ENCODE measurements at places on chromosomes 7 and 10. TPM values are rescaled to one million over a fixed set of nuclear protein-coding genes. Genes with fewer than 3 reads are reported as not detected.

KIN gene
- 9.1 TPM for total RNA-seq

HOXA5 gene
- total RNA-seq: 22.1 TPM

DNA sequence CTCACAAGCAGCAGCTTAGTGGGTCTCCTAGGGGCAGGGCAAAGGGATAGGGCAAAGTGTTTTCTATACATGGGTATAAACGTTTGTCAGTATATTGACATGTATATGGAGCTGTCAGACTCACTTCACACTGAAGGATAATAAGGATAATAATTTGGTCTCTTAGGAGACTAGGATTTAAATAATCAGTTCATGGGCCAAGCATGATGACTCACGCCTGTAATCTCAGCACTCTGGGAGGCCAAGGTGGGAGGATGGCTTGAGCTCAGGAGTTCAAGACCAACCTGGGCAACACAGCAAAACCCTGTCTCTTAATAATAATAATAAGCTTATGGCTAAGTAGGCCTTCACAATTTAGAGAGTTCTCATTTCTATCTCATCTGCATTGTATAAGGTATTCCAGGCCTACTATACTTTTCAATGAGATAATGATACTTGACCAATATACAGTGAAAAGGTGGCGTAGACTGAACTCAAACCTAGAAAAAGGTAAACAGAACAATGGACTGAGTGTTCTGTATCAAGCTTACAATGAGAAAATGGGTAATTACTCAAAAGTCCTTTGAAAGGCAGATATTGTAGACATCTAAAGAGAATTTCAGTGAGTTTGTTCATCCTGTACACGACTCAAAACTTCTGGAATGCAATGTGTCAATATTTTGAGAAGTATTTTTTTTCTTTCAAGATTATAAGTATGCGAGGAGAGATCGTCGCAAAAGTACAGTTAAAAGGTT is 7.0 kb downstream of the GSAP start:
- H3K4me1 ChIP-seq: peaks cover 35% of the 10 kb centered on the region
- peak overlapping the region; percentile 81 for H3K27ac ChIP-seq
- no peaks in the 10 kb centered on the region for H3K27me3 ChIP-seq
- DNase-seq: no peak
- no peak overlapping the region for H3K4me3 ChIP-seq

HOXA1 gene
- 2.1 TPM for total RNA-seq

AKR1C4 gene
- not detected for total RNA-seq

DNA sequence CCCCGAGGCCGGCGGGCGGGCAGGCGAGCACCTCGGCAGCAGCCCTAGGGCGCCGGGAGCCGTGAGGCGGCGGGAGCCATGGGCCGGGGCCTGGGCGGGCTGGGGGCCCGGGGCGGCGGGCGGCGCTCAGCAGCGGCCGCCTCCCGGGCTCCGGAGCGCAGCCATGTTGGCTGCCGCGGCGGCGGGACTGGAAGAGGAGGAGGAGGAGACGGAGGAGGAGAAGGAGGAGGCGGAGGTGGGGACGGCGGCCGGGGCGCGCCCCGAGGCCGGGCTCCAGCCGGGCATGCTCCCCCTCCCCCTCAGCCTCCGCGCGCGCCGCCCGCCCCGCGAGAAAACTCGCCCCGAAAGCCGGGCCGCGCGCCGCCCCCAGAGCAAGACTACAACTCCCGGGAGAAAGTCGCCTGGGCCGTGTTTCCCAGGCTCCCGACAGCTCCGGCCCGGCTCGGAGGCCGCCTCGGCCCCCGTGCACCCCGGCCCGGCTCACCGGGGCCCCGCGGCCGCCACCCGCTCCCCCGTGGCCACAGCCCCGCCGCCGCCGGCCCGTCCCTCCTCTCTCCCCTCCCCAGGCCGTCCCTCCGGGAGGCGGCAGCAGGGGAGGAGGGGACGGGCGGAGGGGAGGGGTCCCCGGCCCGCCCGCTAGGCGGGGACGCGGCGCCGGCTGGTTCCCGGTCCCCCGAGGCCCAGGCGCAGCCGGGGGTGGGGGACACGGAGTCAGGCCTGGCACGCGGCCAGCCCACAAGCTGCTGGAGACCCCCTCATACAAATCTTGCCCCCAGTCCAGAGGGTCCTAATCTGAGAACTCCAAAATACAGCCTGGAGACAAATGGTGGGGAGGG is at the start of gene DLG5:
TSS of gene DLG5 (minus strand) at position 190 of the 836 bp plus-strand sequence. CDS start 235 bp downstream, outside the sequence.
- H3K4me3 ChIP-seq: peak within 1 kb of the TSS; percentile 88
- H3K36me3 ChIP-seq: no peaks in the 10 kb centered on the region
- H3K27me3 ChIP-seq: no peaks in the 10 kb centered on the region

ZSCAN25 gene
- total RNA-seq: 18.1 TPM

DNA sequence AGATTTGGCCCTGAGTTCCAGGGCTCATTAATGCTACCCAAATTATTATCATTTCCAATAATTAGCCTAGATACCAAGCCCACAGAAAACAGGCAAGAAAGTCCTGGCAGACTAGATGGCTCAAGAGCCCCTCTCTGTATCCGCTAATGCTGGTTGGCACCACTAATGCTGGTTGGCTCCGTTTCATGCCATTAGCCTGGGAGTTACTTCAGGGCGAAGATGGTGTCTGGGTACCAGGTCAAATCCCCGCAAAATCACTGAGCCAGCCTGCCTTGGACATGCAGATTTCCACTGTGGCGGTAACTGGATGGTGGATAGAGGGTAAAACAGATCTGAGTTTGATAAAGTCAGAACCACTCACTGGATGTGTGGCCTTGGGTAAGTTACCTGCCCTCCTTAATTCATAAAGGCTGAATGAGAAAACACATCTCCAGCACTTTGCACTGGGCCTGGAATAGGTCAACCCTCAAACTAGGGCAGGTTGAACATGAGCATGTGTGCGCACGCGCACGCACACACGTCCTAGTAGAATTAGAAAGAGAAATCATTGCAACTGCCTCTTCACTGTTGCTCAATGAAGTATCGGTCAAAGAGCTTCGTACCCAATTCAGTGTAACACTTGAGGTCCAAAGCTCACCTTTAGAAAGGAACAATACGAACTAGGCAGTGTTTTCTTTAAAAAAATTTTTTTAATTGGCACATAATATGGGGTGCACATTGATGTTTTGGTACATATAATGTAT is 91.5 kb downstream of the PRPF18 start:
- no peak overlapping the region for H3K27ac ChIP-seq
- DNase-seq: no peak
- no peak overlapping the region for H3K4me3 ChIP-seq
- no peaks in the 10 kb centered on the region for H3K27me3 ChIP-seq
- peaks cover 9% of the 10 kb centered on the region for H3K36me3 ChIP-seq

DNA sequence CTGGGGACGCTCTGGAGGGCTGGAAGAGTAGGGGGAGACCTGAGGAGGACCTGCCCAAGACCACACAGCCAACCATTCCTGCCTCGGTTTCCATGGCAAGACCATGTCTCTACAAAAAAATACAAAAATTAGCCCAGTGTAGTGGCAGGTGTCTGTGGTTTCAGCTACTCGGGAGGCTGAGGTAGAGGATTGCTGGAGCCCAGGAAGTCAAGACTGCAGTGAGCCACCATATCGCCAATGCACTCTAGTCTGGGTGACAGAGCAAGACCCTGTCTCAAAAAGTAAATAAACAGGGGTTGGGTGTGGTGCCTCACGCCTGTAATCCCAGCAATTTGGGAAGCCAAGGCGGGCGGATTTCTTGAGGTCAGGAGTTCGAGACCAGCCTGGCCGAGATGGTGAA is 48.7 kb downstream of the CLIP2 start:
- no peak overlapping the region for H3K4me3 ChIP-seq
- H3K27ac ChIP-seq: no peak overlapping the region
- DNase-seq: no peak
- H3K36me3 ChIP-seq: peaks cover 20% of the 10 kb centered on the region
- no peaks in the 10 kb centered on the region for H3K27me3 ChIP-seq
- no peaks in the 10 kb centered on the region for H3K4me1 ChIP-seq

- H3K4me1 ChIP-seq: no peaks in the 10 kb centered on the region
- DNase-seq: peak; percentile 81
- no peaks in the 10 kb centered on the region for H3K36me3 ChIP-seq
- no peaks in the 10 kb centered on the region for H3K27me3 ChIP-seq
- no peak overlapping the region for H3K27ac ChIP-seq
- H3K4me3 ChIP-seq: no peak overlapping the region
Observed at GRCh38 chr10:73931767-73932619, 21.1 kb downstream of the PLAU start.

DNA sequence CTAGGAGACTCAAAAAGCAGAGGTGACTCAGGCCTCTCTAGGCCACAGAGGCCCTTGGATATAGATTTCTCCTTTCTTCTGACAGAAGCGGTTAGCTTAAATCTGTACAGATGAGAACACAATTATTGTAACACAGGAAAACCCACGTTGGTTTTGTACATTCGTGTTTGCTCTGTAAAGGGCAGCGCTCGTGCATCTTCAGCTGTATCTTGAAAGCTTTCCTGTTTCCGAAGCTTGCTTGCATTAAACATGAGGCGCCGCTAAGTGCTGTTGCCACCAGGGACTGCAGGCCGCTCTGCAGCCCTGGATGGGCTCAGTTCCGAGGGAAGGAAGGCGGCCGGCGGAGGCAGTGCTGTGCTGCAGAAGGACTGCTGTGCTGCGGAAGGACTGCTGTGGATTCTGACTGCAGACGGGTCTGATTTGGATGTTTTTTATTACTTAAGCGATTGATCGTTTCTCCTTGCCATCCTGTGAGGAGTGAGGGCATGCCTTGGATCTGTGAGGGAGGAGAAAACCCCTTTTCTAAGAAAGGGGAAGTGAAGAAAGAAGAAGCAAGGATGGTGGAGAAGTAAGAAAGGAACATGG is 53.3 kb downstream of the FHIP2A start:
- H3K4me1 ChIP-seq: peaks cover 4% of the 10 kb centered on the region
- H3K36me3 ChIP-seq: no peaks in the 10 kb centered on the region
- peak; percentile 49 for DNase-seq
- H3K27ac ChIP-seq: no peak overlapping the region

GRCh38 chr10:20955355-20955893 is 58.3 kb upstream of the NEBL start:
- no peak overlapping the region for H3K4me3 ChIP-seq
- H3K27ac ChIP-seq: no peak overlapping the region
- no peaks in the 10 kb centered on the region for H3K36me3 ChIP-seq
- H3K27me3 ChIP-seq: no peaks in the 10 kb centered on the region
- H3K4me1 ChIP-seq: no peaks in the 10 kb centered on the region

CRHR2 gene
- 0.30 TPM for total RNA-seq

GRCh38 chr7:129227646-129228578 is 3.1 kb downstream of the AHCYL2 start:
- no peak overlapping the region for H3K4me3 ChIP-seq
- H3K36me3 ChIP-seq: no peaks in the 10 kb centered on the region
- H3K4me1 ChIP-seq: peaks cover 8% of the 10 kb centered on the region
- H3K27me3 ChIP-seq: no peaks in the 10 kb centered on the region

KLHDC10 gene
- total RNA-seq: 19.3 TPM

DNA sequence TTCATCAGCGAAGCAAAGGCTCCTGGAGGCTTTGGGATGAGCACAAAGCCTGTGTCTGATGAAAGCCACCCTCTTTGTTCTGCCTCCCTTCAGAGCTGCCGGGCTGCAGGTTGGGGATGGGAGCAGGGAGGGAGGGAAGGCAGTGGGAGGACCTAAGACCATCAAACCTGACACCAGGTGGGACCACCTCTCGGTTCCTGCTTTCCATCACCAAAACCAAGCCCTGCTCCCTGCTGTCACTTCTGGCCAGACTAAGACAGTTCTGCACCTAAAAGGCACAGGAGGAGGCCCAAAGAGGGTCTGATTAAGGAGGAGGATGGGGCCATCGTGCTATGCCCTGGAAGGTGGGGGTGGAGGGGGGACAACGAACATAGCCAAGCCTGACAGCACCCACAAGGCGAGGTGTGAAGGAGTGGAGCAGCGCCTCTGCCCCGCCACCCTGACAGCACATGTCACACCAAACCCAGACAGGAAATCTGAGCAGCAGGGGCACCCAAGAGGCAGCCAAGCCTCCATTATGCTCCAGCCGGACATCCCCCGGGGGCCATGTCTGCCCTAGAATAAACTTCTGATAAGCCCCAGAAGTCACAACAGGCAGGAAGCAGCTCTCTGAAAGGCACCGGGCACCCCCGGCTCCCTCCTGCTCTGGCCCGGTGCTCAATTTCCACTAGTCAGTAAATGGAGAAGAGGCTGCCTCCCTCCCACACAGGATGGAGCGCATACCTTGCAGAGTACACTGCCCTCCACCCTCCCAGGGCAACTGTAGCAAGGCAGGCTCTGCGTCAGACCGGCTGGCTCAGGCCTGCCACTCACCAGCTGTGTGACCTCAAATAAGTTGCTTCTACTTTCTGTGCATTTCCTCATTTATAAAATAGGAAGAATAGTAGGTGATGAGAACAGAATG is 48.9 kb downstream of the DLG5 start:
- peaks cover 26% of the 10 kb centered on the region for H3K4me1 ChIP-seq
- peak; percentile 34 for DNase-seq
- H3K4me3 ChIP-seq: no peak overlapping the region
- no peak overlapping the region for H3K27ac ChIP-seq

DNA sequence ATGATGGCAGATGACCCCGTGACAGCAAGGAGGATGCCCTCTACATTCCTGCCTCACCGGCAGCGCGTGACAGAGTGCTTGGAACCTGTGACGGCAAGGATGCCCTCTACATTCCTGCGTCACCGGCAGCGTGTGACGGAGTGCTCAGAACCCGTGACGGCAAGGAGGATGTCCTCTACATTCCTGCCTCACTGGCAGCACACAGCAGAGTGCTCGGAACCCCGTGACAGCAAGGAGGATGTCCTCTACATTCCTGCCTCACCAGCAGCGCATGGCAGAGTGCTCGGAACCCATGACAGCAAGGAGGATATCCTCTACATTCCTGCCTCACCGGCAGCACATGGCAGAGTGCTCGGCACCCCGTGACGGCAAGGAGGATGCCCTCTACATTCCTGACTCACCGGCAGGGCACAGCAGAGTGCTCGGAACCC is 231.0 kb downstream of the DIP2C start:
- no peaks in the 10 kb centered on the region for H3K36me3 ChIP-seq
- H3K4me1 ChIP-seq: no peaks in the 10 kb centered on the region
- no peaks in the 10 kb centered on the region for H3K27me3 ChIP-seq

GRCh38 chr10:26543567-26544306 is 105.6 kb downstream of the APBB1IP start:
- no peak overlapping the region for H3K4me3 ChIP-seq
- no peaks in the 10 kb centered on the region for H3K27me3 ChIP-seq
- no peak for DNase-seq
- H3K4me1 ChIP-seq: no peaks in the 10 kb centered on the region
- no peak overlapping the region for H3K27ac ChIP-seq

C10orf62 gene
- not detected for total RNA-seq

DNA sequence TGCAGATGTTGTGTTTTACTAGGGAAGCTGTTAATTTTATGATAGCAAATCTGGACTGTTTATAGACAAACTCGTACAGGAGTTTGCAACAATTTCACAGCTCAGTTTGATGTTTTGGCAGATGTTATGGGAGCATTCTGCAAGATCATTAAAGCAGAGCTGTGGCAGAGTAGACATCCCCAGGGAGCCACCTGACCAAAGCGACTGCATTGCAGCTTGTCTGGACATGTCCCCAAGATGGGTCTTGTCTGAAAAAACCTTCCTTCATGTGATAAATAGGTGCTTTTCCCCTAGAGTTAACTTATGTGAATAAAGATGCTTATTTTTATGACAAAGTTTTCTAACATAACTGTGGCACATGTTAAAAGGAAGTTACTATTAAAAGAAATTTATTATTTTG is 91.2 kb upstream of the GPR141 start:
- no peaks in the 10 kb centered on the region for H3K4me1 ChIP-seq
- DNase-seq: no peak
- no peaks in the 10 kb centered on the region for H3K27me3 ChIP-seq
- no peak overlapping the region for H3K27ac ChIP-seq
- no peaks in the 10 kb centered on the region for H3K36me3 ChIP-seq

Measured in upper lobe of left lung (tissue), 6 donors.